Posterior cingulate gyrus (tissue), 11 donors: ENCODE measurements at places on chromosomes 3 and 15.

DNA sequence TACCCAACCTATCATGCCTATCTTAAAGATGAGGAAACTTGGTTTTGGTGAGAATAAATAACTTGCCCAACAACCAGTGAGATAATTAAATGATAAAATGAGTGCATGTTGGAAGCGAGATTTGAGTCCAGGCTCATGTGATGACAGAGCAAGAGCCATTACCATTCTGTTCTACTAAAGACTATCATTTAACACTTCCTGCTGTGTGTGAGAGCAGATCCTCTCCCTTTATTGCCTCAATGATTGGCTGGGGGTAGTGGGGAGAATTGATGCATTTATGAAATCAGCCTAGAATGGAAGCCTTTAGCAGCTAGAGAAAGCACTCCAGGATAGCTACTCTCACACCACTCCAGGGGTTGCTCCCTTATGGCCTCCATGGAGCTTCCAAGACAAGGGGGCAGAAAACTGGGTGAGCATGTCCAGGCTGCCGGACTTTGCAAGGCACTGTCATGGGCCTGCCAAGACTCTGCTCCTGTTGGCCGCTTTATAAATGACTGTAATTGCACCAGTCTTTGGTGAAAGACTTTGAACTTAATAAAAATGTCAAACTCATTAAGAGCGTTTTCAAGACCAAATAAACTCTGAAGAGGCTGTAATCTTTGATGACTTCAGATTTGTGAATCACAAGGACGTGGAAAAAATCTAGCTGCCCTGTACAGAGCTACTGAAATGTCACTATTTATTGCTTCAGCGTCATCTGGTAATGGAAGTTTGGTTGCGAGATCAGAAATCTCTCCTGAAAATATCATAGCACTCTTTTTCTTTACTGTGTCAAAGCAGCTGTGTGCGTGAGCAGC is 209.1 kb upstream of the NR2E3 start:
- peak; percentile 15 for DNase-seq

GRCh38 chr3:103787879-103788278 is 1353.1 kb downstream of the ZPLD1 start:
- DNase-seq: no peak

- DNase-seq: no peak
Observed at GRCh38 chr15:43968551-43968950, 141.7 kb downstream of the WDR76 start.

DNA sequence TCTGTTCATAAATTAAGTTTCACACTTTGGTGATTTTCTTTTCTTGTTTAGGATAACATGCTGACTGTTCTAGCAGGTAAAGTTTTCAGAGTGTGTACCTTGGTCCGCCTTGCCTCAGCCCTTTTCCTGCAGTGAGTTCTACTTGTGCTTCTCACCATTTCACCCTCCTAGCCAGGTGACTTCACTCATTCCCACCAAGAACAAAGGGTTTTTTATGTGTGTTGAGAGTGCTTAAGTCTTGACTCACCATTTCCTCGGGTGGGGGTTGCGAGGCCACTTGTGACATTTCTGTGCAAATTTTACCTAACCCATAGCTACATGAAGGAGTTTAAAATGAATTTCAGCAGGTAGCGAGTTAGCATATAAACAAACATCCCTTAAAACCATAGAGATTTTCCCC is 81.4 kb downstream of the C3orf38 start:
- DNase-seq: no peak

- DNase-seq: no peak
Observed at GRCh38 chr3:118400086-118400485, 634.6 kb downstream of the IGSF11 start.

DNA sequence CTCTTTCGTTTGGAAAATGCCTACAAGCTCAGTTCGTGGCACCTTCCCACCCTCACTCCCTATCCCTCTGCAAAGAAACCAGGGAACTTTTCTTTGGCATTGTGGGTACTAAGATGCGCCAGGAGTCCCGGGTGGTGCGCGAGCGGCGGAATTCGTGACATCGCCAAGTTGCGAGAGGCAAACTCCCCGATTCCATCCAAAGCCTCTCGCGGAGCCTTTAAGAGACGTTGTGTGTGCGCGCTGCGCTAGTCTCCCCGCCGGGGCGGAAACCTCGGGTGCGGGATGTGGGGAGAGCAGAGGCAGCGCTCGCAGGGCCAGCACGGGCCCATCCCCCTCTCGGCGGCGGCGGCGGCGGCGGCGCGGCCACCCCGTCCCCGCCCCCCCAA is 443 bp upstream of the NR2F2 start:
- no peak for DNase-seq

- DNase-seq: no peak
Observed at GRCh38 chr3:77204788-77205187, 164.9 kb downstream of the ROBO2 start.

DNA sequence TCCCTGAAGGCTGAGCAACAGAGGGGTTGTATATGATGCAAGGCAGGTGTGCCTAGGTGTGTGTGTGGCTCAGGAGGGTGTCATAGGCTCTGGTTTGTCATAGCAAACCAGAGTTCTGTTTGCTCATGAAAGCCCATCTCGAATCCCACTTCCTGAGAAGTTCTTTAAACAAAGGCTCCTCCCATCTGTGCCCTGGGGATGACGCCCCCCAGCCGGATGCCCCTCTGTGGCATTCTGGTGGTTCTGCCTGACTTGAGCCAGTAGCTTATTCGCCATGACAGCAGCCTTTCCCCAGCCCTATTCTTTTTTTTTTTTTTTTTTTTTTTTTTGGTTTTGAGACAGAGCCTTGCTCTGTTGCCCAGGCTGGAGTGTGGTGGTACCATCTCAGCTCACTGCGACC is 45.4 kb downstream of the PDIA5 start:
- peak; percentile 44 for DNase-seq

GRCh38 chr3:18386274-18386890 is 38.8 kb downstream of the SATB1 start:
- no peak for DNase-seq

DNA sequence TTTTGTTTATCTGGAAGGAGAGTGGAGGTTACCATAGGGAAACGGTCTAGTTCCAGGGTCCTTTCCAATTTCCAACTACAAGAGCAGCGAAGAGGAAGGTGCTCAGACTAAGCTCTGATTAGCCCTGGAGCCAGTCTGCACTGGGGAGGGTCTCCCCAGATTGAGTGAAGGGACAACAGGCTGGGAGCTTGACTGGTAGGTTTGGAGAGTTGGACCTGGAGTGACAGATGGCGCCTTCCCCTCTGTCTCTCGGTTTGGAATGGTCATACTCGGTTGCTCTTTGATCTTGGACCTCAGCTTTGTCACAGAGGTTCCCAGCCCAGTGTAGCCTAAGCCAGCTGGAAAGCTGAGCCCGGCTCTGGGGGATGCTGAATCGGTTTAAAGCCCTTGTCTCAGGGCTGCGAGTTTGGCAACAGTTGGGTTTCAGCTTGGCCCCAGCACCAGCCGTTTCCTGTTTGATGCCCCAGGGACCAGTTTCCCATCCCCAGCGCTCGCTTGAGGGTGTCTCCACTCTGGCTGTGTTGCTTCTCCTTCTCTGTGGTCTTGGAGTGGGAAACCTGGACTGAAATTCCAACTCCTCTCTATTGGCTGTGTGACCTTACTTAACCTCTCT is 53.1 kb upstream of the ULK4 start:
- no peak for DNase-seq

DNA sequence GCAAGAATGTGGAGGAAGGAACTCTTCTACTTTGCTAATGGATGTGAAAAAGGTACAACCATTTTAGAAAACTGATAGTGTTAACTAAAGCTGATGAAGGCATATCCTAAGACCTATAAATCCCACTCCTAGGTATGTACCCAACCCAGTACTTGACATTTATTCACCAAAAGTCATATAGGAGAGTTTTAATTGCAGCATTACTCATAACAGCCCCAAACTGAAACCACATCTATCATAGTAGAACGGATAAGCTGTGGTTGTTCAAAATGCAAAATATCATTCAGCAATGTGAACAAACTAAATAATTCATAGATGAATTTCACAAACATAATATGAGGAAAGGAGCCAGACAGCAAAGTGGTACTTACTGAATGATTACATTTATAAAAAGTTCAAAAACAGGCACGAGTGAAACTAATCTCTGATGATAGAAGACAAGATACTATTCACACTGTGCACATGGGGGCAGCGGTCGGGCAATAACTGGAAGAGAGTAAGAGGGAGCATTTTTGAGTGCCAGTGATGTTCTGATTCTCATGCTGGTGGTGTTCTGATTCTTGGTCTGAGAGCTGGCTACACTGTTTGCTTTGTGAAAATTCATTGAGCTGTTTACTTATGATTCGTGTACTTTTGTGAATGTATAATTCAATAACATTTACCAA is 34.3 kb downstream of the GOLIM4 start:
- peak; percentile 10 for DNase-seq

DNA sequence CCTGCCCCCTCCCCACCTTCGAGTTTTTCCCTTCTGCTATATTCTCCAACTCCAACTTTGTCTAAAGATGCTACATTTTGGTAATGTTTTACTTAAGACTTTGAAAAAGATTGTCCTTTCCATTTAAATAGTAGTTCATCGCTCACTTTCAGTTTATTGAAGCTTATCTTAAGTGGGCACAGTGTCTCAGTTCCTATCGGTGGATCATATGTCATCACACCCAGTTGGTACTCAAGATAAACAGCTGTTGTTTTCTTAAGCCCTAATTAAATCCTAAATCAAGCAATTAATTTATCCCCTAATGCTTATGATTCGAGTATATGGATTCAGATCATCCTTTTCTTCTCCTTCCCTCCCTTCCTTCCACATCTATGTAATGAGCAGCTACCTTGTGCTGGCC is 210.7 kb downstream of the TLE3 start:
- DNase-seq: no peak

- no peak for DNase-seq
Observed at GRCh38 chr3:66495668-66496045, 5.2 kb downstream of the LRIG1 start.

GRCh38 chr3:46674031-46674845 is 19.2 kb downstream of the ALS2CL start:
- DNase-seq: no peak

DNA sequence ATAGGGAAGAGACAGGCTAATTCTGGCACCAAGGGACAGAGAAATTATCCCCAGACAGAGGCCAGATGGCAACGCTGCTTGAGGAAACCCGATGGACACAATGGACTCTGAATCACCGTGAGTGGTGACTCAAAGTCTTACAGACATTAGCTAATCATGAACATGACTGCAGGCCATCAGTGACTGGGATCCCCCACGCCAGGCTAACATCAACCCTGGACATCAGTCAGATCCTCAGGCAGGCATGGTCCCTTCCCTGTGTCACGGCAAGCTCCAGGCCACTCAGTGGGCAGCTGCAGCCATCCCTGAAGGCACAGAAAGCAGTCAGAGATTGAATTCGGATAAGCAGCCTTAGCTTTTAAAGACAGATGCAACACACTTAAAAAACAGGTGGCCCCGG is 23.8 kb upstream of the OXTR start:
- DNase-seq: no peak

DNA sequence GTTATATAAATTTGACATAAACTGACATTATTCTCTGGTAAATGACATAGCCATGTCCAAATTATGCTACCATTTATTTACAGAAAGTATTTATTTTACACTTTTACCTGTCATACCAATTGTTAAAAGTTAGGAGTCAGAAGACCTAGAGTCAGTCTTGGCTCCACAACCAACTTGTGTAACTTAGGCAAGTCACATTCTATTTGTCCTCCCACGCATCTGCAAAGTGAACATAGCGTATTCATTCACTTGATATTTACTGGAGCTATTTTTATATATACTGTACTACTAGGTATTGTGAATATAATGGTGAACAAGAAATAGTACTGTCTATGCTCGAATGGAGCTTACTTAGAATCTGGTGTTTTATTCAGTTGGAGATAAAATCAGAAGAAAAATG is 78.7 kb downstream of the ZNF280D start:
- DNase-seq: no peak

DNA sequence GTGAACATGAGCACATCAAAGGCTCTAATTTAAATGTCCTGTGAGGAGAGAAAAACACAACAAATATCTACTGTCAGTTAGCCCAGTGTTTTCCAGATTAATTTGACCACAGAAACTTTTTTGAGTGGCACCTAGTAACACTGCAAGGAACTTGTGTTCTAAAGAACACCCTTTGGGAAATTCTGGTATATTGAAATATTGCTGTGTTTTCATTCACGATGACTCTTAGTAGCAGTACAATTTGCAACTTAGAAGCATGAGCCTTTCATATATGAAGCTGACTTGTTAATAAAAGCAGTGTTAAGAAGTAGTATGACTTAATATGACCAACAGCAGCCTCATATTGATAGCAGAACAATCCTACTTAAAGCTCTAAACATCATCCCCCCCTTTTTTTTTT is 32.0 kb downstream of the B3GALNT1 start:
- DNase-seq: no peak

DNA sequence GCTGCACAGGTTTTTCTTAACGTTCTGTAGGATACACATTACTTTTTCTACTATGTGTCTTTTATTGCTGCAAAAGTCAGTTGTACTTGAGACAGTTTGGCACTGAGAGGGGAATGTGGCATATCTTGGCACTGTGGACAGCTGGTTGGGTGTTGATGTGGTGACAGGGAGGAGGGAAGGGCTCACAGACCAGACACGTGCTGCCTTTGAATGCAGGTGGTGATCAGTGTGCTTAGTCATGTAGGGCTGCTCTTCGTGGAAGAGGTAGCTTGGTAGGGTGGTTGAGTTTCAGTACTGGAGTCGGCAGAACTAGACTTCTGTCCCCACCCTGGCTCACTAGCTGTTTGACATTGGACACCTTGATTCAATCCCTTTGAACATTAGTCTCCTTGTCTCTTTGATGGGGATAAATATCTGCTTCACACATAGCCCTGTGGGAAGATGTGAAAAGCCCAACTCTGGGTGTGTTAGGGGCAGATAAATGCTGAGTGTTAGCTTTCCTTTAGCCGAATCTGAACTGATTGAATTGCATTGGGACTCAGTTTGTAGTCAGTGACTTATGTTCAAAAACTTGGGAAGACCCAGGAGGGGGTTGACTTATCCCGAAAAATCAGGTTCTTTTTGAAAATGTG is 108.4 kb downstream of the PTPRG start:
- no peak for DNase-seq

GRCh38 chr15:74504836-74505235 is 36.2 kb upstream of the ARID3B start:
- DNase-seq: no peak
